PC-9 (cell line): ENCODE measurements at places on chromosomes 4 and X.

DNA sequence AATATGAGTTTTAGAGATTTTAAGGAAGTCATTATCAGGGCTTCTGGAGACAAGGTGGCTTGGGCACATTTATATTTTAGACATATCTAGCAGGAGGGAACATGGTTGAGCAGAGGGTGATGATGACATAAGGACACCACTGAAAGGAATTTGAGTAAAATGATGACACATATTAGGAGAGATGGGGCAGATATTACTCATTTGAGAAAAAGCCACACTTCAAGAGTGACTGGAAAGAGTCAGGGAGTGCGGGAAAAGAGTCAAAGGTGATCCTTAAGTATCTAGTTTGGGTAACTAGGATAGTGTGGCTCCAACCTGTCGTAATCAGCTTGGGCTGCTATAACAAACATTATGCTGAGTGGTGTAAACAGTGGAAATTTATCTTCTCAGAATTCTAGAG is 377.7 kb downstream of the PACRGL start:
- DNase-seq: no peak
- H3K4me3 ChIP-seq: no peak overlapping the region
- H3K27me3 ChIP-seq: no peaks in the 10 kb centered on the region
- H3K4me1 ChIP-seq: no peaks in the 10 kb centered on the region
- no peak overlapping the region for H3K27ac ChIP-seq

- no peaks in the 10 kb centered on the region for H3K4me1 ChIP-seq
- DNase-seq: peak; percentile 58
- no peaks in the 10 kb centered on the region for H3K36me3 ChIP-seq
Observed at GRCh38 chrX:119488749-119489148, 20.5 kb downstream of the SLC25A5 start.

GRCh38 chrX:43176686-43177085 is 398.7 kb upstream of the PPP1R2C start:
- H3K36me3 ChIP-seq: no peaks in the 10 kb centered on the region
- DNase-seq: no peak
- H3K4me1 ChIP-seq: no peaks in the 10 kb centered on the region
- no peak overlapping the region for H3K4me3 ChIP-seq
- H3K27me3 ChIP-seq: no peaks in the 10 kb centered on the region

DNA sequence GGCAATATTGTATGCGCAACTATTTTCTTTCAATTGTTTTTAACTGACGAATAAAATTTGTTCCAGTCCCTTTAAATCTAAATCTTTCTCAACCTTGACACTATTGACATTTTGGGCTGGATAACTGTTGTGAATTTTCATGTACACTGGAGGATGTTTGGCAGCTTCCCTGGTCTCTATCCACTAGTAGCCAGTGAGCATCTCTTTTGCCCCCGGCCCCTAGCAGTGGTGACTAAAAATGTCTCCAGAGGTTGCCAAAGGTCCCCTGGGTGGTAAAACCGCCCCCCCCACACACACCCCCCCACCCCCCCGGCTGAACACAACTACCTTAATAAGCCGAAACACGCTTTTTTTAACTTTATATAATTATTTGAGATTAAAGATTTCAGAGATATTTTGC is 514 bp downstream of the FANCB start:
- H3K27me3 ChIP-seq: no peaks in the 10 kb centered on the region
- peak overlapping the region; percentile 82 for H3K4me3 ChIP-seq
- peaks cover 14% of the 10 kb centered on the region; the same call in 1 of the 2 replicates for H3K4me1 ChIP-seq
- DNase-seq: no peak
- no peaks in the 10 kb centered on the region for H3K36me3 ChIP-seq
- no peak overlapping the region for H3K27ac ChIP-seq

GRCh38 chr4:89469930-89470375 is 162.4 kb upstream of the GPRIN3 start:
- no peaks in the 10 kb centered on the region for H3K4me1 ChIP-seq
- no peak for DNase-seq
- H3K27ac ChIP-seq: no peak overlapping the region
- no peak overlapping the region for H3K4me3 ChIP-seq
- no peaks in the 10 kb centered on the region for H3K36me3 ChIP-seq

GRCh38 chr4:79764120-79764519 is 308.9 kb downstream of the ANTXR2 start:
- no peaks in the 10 kb centered on the region for H3K4me1 ChIP-seq
- H3K4me3 ChIP-seq: no peak overlapping the region
- no peaks in the 10 kb centered on the region for H3K36me3 ChIP-seq
- no peaks in the 10 kb centered on the region for H3K27me3 ChIP-seq
- no peak for DNase-seq

DNA sequence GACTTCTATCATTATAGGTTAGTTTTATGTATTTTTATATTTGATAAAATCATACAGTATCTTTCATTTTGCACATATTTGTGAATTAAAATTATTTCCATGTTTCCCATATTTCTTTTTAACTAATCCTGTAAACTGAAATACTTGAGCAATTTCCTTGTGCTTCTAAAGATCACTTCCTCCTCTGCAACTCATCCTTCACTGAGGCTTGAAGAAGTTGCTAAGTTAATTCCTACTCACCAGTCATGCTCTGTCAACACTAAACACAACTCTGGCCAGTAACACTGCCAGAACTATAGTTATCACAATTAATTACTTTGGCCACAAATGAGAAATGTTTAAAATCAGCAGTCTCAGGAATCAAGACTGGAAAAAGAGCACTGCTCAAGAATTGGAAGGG is 6.7 kb downstream of the SPATA4 start:
- H3K36me3 ChIP-seq: no peaks in the 10 kb centered on the region
- no peak overlapping the region for H3K4me3 ChIP-seq
- H3K27ac ChIP-seq: no peak overlapping the region
- H3K27me3 ChIP-seq: no peaks in the 10 kb centered on the region
- H3K4me1 ChIP-seq: no peaks in the 10 kb centered on the region
- DNase-seq: no peak

DNA sequence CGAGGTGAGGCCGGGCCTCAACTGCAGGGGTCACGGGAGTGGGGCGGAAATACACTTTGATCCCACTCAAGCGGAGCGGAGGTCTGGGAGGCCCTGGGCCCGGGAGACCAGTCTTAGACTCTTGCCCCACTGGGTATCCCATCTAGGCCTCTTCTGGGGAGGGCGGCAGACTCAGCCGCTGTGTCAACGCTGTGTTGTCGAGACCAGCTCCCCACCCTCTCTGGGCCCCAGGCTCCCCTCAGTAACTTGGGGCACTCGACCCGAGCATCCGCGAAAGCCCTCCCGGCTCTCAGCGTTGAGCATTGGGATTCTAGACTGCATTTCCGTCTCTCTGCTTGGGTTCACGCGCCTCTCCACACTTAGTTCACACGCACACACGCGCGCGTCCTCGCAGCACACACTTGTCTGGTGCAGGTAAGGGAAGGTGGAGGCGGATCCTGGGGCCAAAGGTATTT is 1.7 kb downstream of the NKX3-2 start:
- peaks cover 11% of the 10 kb centered on the region; the same call in 1 of the 2 replicates for H3K27me3 ChIP-seq
- H3K36me3 ChIP-seq: no peaks in the 10 kb centered on the region
- no peak overlapping the region for H3K27ac ChIP-seq
- no peak overlapping the region for H3K4me3 ChIP-seq
- peaks cover 5% of the 10 kb centered on the region; the same call in 1 of the 2 replicates for H3K4me1 ChIP-seq
- no peak for DNase-seq

DNA sequence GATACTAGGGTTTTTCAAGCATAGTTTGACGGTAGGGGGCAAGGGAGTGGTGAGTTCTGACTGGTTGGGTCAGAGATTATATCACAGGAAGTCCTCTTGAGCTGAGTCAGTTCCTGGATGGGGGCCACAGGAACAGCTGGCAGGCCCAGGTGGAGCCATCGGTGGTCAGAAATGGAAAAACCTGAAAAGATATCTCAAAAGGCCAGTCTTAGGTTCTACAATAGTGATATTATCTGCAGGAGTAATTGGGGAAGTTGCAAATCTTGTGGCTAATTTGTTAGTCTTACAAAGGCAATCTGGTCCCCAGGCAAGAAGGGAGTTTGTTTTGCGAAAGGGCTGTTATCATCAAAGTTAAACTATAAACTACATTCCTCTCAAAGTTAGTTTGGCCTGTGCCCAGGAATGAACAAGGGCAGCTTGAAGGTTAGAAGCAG is 159.3 kb downstream of the PTCHD1 start:
- no peak overlapping the region for H3K27ac ChIP-seq
- peak; percentile 73 for DNase-seq
- H3K4me3 ChIP-seq: no peak overlapping the region
- H3K27me3 ChIP-seq: no peaks in the 10 kb centered on the region
- H3K4me1 ChIP-seq: peaks cover 8% of the 10 kb centered on the region

DNA sequence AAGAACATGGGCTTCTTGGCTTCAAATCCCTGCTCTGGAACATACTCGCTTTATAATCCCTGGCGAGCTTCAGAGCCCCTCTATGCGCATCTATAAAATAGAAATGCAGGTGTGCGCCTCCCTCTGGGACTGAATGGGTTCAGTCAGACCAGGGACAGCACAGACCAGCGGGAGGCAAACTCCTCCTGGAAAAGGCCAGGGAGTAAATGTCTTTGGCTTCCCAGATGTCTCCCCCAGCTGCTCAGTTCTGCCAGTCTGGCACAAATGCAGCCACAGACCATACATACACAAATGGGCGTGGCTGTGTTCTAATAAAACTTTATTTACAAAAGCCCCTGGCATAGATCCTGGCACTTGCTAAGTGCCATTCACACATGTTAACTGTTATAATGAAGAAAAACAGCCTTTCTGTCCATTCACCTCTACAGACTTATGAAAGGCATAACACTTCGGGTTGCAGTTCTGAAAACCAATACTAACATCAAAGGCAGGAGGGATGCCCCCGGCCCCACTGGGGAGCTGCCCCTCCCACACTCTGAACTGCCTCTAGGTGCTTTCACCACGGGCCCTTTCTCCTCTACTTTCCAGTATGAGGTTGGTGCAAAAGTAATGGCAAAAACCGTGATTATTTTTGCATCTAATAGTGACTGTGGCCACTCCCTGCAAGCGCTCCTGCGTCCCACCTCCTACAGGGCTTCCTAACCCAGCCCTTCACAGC is 4.6 kb downstream of the JAKMIP1 start:
- DNase-seq: no peak
- H3K4me3 ChIP-seq: no peak overlapping the region
- no peak overlapping the region for H3K27ac ChIP-seq
- no peaks in the 10 kb centered on the region for H3K36me3 ChIP-seq
- peaks cover 49% of the 10 kb centered on the region for H3K27me3 ChIP-seq

DNA sequence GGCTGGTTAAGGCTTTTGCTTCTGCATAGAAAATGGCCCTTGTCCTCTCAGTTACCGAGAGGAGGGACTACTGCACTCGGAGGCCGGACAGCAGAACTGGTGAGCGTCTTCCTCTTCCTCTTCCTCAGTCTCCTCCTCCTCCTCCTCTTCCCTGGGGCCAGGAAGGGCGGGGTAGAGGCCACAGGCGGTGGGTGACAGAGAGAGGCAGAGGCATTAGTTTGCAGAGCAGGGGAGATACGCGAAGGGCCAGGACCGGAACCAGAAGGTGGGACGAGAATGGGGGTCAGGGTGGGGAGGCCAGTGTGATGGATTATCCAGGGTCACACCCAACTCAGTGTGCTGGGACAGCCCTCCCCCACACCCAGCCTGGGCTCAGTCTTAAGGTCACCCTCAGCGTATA is 14.5 kb downstream of the IQSEC2 start:
- H3K36me3 ChIP-seq: no peaks in the 10 kb centered on the region
- H3K27ac ChIP-seq: 0 out of 2 replicates have a peak overlapping the region, but pooled peaks have one; percentile 19
- no peak for DNase-seq
- H3K4me1 ChIP-seq: peaks cover 40% of the 10 kb centered on the region
- no peaks in the 10 kb centered on the region for H3K27me3 ChIP-seq
- H3K4me3 ChIP-seq: no peak overlapping the region

DNA sequence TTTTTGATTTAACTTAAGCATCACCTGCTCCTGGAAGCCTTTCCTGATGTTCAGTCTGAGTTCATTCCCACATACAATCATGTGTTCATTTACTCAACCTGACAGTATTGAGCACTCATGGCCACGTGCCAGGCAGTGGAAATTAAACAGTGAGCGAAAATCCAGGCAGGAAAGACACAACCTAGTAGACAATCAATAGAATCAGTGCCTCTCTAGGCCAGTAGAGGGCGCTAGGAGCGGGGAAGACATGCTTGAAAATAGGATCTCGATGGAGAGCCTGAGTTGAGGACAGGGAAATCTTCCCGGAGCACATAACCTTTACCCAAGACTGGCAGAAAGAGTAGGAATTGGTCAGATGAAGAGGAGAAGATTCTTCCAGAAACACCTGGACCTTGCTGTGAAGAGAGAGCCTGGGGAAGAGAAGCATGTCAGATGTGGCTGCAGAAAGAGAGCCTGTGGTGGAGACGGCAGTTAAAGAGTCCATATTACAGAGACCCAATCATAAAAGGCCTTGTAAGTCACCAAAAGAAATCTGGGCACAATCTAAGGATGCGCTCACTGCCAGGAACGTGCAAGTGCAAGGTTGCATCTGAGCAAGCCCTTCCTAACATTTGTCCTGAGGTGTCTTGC is 103.5 kb downstream of the LDB2 start:
- H3K4me3 ChIP-seq: no peak overlapping the region
- H3K27ac ChIP-seq: no peak overlapping the region
- H3K36me3 ChIP-seq: no peaks in the 10 kb centered on the region

DNA sequence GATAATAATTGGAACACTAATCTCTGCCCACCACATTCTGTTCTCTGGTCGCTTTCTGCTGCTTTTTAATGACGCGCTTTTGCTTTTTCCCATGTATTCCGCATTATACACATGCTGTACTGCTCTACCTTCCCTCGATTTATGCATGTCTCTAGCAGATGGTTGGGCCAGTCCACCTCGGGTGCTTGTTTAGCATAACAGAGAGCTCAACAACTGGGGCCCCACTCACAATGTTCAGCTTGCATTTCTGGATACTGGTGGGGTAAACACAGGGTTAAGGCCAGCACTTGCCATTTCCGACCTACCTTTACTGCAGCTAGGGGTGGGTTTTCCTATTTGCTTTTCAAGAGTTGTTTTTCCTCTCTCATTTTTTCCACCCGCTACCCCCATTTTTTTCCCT is 255.8 kb downstream of the SOX3 start:
- H3K4me3 ChIP-seq: no peak overlapping the region
- peaks cover 5% of the 10 kb centered on the region; the same call in 1 of the 2 replicates for H3K27me3 ChIP-seq
- no peaks in the 10 kb centered on the region for H3K36me3 ChIP-seq
- no peak overlapping the region for H3K27ac ChIP-seq

DNA sequence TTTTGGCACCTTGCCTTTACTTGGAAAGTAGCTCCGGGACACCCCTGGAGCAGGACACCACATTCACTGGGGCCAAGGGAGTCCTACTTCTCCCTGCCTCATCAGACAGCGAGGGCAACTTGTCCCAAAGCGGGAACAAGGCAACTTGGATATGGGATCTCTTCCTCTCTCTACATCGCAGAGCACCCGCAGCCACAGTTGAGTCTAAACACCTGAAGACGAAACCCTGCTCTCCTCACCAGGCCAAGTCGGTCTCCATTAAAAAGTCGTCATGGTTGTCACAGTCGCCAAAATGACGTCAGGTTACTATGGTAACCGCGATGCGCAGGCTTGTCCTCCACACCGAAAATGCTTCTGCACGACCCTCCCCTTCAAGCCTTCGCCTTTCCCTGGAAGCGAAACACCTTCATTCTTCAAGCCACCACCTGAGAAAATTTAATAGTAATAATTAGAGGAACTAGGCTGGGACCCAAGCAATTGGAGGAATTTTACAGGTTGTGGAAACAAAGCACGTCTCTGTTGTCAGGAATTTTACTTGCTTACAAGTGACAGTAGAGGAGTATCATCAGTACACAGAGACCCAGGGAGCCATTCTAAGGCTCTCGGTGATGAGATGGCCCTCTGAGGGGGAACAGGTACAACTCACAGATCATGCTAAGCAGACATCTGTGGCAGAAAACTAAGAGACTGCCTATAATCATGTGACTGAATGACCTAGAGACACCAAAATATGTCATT is 30.5 kb upstream of the TCEAL4 start:
- no peaks in the 10 kb centered on the region for H3K36me3 ChIP-seq
- H3K4me3 ChIP-seq: peak overlapping the region; percentile 93
- peak overlapping the region; percentile 52 for H3K27ac ChIP-seq
- peaks cover 6% of the 10 kb centered on the region; the same call in 1 of the 2 replicates for H3K4me1 ChIP-seq
